Hepatocyte (in vitro differentiated cells): ENCODE measurements at places on chromosomes 2 and 18.

- no peak for DNase-seq
These were observed 75.4 kb upstream of the UBE2E3 start for GRCh38 chr2:180905002-180905401.

GRCh38 chr18:58618822-58619595 lies 9.9 kb downstream of the ALPK2 start:
- no peak for DNase-seq

- DNase-seq = no peak
These were observed 436.2 kb upstream of the NXPH2 start for GRCh38 chr2:139216435-139216834.

- peak; percentile 73 for DNase-seq
These were observed 145.7 kb upstream of the KLF7 start for GRCh38 chr2:207311316-207312005.

- no peak for DNase-seq
These were observed 22.0 kb downstream of the KANSL3 start for GRCh38 chr2:96616128-96616527.

- no peak for DNase-seq
These were observed 46.7 kb upstream of the SERPINE2 start for GRCh38 chr2:224085811-224086210.

- no peak for DNase-seq
These were observed 162.0 kb upstream of the HAAO start for GRCh38 chr2:42954227-42954962.

- DNase-seq = no peak
These were observed 211.2 kb downstream of the TSN start for GRCh38 chr2:121966663-121967062.

DNA sequence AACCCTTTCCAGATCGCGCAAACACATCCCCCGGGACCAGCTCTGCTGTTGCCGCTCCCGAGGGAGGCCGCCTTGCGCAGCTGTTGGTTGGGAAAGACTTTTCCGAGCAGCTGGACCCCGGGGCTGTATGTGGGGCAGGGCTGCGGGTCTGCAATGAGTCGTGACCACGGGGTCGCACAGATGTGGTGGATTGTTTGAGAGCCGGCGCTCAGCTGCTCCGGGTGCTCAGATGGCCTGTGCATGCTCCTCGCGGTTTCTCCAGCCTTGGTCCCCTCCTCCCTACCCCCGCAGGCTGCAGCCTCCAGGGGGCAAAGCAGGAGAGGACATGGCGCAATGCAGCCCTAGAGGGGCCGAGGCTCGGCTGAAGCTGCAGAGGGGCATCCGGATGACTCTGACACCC lies 105.2 kb upstream of the OTOS start:
- no peak for DNase-seq

DNA sequence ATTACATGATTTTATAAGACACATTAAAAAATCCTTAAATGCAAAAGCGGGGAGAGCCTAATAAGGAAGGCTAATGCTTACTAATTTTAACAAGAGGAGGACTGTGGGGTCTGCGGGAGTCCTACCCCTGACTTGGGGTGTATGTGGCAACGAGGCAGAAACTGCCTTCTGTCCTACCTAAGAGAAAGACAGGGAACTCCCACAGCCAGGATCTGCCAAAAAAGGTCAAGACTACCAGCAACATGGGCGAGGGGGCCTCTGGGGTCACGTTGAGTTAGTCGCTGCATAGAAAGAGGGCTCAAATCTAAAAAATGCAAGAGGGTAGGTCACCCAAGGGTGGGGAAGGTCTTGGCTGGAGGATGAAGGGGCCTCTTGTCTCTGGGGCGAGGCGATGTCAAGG lies 529 bp upstream of the AMER3 start:
- DNase-seq = no peak

DNA sequence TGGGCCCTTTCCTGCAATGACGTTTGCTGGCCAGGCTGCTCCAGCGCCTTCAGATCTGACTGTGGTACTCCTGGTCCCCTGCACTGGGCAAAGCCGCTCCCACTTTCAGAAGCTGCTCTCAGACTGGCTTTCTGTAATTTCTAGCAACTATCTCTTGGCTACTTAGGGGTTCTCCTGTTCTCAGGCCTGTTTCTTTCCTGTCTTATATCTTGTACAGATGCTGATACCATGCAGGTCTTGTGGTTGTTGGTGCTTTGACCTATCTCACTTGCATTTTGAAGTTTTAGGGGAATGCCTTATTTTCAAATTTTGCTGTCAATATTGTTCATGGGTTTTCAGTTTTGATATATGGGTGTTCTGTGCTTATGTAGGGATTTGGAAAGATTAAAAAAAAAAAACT lies 145.8 kb downstream of the CLIP4 start:
- DNase-seq = no peak

- DNase-seq = no peak
These were observed 44.3 kb downstream of the MAP3K20 start for GRCh38 chr2:173119944-173120343.

GRCh38 chr2:146814971-146815370 lies 1029.9 kb upstream of the ACVR2A start:
- no peak for DNase-seq

GRCh38 chr2:241218131-241219029 lies 29.9 kb downstream of the ANO7 start:
- peak; percentile 74 for DNase-seq

GRCh38 chr2:71346065-71346464 lies 14.5 kb downstream of the ZNF638 start:
- no peak for DNase-seq

DNA sequence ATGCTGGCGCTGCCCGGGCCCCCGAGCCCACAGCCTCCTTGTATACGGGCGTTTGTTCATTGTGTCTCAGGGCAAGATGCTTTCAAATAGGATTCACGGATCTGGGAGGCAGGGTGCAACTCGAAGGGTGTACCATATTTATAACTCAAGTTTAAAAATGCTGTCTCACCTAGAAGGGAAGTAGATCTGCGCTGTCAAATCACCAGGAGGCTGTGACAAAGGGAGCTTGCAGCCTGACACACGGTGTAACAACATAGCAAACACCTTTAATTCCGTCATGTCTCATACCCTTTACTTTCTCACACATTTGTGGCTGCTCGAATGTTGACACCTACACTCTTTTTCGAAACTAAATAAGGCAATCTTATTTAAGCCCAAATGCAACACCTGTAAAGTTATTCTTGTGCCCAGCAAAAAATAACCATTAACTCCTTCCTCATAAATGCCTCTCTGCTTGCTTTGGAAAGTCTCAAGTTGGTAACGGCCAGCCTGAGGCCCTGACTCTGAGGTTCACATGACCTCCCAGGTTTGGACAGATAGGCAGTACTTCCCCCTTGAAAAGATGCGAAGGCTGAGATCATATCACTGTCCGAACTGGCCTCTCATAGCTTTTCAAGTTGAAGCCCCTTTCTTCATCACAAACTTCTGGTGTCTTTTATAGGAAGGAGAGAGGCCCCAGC lies 11.6 kb downstream of the ZEB2 start:
- no peak for DNase-seq

DNA sequence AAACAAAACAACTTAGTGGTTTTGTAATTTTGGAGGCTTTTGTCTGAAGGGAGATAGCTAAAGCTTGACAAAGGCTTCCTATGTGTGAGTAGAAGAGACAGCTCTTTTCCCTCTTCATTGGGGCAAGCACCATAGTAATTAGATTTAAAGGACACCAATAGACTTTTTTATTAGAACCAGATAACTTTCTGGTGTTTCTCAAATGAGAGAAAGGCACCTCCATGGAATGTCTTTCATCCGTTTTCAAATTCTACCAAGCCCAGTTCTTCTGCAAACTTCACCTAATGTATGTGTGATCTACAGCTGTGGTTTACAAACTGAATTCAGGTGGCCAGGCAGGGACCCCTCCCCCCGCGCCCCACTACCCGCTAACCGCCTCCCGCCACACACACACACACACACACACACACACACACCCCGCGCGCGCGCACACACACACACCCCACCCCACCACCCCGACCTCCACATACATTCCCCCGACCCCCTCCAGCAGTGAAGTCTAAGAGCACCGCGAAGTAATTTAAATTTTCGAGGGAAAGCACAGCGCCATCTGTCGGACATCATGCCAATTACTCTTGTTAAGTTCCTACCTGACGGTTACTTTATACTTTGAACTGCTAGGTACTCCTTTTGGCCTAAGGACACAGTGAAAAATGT lies 31.6 kb upstream of the PPP1R1C start:
- DNase-seq = peak; percentile 84

GRCh38 chr2:212387146-212387545 lies 151.5 kb downstream of the ERBB4 start:
- no peak for DNase-seq

GRCh38 chr2:127632592-127633489 lies 13.1 kb upstream of the GPR17 start:
- DNase-seq = no peak
